Right hindlimb (tissue), 1 donor: ENCODE measurements at places on chromosomes 6 and 20.

GRCh38 chr6:16326971-16327776 is 88.8 kb downstream of the GMPR start:
- no peak for DNase-seq

DNA sequence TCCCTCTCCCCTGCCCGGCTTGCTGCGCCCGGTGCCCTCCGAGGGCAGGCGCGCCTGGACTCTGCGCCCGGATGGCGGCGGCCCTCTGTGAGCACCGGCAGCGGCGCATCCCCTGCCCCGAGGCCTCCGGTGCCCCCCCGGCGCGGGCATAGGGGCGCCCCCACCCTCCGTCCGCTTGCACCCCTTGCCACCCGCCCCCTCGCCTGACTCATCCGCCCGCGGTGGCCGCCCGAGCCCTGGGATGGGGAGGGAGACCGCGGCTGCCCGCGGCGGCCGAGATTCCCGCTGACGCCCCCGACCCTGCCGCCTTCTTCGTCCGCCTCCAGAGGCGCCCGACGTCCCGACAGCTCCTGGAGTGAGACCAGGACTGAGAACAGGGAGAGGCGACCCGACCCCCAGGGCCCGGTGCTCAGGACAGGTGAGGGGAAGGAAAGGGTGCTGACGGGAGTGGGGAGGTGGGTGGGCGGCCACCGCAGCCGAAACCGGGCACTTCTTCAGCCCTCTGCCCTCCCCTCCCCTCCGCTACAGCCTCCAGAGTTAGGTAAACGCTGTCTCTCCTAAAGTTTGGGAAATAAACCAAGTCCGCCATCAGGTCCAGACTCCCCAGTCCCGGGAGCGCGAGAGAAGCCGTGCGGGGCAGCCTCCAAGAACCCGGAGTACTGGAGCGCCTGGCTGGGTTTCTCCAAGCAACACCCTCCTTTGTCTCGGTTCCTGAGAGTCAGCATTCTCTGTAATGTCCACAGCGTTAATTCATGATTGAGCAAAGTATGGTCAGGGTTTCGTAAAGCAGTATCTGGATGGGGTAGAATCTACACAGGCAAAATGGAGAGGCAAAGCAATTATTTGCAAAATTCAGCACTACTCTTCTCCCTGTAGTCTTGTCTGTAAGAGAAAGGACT is 539 bp downstream of the TMEM200A start:
- peak; percentile 68 for DNase-seq

DNA sequence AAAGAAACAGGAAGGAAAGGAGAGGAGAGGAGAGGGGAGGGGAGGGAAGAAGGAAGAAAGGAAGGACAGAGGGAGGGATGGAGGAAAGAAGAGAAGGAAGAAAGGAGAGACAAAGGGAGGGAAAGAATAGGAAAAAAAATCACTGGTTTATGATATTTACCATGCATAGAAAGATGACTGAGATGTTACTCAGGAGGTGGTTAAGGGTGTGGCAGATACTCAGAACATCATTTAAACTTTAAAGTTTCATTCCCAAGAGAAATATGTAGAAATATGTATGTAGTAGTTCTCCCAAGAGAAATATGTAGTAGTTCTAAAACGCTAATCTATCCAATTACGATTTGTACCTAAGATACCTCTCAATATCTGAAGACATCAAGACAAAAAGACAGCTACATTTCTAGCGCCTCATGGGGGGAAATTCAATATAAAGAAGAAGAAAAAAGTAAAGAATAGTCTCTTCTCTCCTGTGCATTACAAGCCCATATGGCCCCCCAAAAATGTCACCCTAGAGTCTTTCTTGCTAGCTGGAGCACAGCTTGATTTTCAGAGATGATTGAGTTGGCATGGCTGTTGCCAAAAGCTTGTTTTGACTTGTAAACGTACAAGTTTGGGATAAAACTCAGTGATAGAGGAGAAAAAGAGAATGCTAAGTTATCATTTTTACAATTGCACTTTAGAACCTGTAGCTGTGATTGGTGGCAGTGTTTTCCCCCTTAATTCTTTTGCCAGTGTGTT is 539.2 kb downstream of the CDH26 start:
- no peak for DNase-seq

DNA sequence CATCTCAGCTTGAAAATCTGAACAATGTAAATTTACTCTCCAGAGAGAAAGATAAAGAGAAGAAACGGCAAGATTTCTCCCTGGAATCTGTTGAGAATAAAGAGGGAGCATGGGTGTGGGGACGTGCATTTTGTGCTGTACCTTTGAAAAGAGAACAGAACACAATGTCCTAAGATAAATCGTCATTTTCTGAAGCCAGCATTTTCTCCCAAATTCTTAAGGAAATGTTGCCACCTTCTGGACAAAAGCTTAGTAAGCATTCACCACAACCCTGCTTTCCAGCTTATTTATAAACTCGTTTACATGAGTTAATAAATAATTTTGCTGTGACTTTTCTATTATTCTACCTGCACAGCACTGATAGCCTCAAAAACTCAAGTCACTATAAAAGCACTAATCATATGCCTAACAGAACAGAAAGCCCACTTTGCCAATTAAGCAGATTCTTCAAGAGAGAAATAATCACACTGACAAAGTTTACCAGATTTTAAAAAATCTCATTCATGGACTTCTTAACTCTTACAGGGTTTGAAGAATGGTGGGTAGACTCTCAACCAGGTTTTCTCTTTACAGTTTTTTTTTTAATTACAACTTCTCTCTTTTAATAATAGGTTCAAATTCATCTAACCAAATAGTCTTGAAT is 155.8 kb downstream of the MBOAT1 start:
- no peak for DNase-seq

DNA sequence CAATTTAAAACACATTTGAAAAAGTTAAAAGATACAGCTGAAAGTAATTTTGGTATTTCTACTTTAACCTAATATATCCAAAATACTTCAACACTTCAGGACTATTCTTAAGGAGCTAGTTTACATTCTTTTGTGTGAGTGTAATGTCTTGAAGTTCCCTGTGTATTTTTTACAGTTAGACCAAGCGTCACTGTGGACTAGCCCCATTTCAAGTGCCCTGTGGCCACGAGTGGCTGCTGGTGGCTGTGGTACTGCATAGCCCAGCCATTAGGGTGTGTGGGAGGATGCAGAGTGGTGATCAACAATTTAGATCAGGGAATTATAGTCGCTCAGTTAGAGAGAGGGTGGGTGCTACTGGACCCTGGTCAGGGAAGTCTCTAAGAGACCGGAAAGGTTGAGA is 869 bp upstream of the CST5 start:
- DNase-seq = no peak

DNA sequence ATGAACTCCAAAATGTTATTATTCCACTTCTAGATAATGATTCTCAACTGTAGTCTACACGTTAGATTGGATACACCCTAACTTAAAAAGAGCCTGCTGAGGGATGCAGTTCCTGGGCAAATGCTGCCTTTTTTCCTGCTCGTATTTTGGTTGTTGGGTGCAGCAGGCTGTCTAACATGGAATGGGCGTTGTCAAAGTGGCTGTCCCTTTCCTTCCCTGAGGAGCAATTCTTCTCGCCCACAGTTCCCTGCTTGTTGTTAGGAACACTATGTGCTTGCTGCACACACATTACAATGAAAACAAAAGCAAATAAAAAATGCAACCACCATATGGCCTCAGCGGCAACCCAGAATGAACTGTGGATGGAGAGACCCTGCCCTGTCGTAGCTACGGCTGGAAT is 1.7 kb upstream of the ADGRF5 start:
- no peak for DNase-seq

GRCh38 chr20:48557380-48557779 is 270.4 kb downstream of the PREX1 start:
- DNase-seq = no peak

DNA sequence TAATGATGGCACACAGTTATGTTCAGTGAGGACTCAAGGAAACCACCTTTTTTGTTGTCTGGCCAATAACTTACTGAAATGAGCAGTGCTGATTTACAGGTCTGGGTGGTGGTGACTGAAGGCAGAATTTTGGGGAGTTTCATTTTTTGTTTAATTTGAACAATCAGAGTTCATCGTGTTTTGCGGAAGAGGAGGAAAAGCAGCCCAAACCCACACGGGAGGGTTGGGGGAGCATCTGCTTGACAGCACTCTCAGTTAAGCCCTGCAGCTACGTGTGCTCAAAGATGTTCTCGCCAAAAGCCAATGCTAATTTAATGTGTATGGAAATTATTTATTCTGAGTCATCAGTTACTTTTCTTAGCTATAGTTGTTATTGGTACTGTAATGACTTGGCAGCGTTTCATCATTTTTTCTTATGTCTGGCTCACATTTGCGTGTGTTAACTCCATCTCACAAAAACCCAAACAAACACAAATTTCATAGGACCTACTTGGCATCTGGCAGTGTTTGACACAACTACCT is 89.2 kb downstream of the UST start:
- DNase-seq = no peak

DNA sequence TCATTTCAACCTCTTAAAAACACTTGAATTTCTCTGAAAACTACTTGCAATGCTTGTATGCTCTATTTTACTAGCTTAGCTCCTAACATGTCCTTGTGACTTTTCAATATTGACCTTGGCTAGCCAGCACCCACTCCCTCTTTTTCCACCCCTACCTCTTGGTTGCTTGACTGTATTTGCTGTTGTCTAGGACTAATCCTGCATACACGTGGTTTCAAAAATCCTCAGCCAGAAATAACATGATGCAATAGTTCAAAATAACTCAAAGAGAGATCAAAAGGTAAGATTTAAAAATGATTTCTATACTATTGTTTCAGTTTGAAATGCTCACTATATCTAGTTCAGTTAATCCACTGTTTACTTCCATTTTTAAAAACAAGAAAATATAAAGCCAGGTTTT is 102.3 kb upstream of the TBX18 start:
- DNase-seq = no peak

GRCh38 chr6:169451065-169451838 is 197.6 kb upstream of the THBS2 start:
- no peak for DNase-seq

DNA sequence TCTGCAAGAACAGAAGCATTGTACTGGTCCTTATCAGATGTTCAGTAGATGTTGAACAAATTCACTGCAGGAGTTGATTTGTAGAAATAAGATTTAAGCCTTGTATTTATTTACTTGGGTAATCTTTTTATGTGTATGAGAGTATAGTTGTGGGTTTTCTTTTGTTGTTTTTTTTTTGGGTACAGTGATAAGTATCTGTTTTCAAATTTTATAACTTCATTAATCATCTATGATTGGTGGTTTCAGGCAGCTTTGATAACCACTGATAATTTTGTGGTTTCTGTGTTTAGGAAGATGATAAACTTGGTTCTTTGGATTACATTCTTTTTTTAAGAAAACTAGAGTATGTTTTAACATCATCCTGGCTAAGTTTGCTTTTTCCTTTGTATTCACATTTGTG is 2.8 kb downstream of the AFDN start:
- DNase-seq = no peak

DNA sequence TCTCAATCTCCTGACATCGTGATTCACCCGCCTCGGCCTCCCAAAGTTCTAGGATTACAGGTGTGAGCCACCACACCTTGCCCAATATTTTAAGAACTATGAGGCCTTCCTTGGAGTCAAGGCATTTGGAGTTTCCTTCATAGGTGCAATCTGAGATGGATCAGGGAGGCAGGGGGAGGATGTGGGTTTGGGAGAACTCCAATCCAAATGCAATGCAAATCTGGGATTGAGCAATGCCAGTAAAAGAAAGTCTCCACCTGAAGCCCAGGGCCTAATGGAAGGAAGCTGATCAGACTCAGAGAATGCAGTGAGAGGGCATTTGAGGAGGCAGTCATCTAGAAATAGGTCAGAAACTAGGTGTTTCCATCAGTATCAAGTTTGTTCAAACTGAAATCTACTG is 21.2 kb downstream of the RSPH3 start:
- no peak for DNase-seq

DNA sequence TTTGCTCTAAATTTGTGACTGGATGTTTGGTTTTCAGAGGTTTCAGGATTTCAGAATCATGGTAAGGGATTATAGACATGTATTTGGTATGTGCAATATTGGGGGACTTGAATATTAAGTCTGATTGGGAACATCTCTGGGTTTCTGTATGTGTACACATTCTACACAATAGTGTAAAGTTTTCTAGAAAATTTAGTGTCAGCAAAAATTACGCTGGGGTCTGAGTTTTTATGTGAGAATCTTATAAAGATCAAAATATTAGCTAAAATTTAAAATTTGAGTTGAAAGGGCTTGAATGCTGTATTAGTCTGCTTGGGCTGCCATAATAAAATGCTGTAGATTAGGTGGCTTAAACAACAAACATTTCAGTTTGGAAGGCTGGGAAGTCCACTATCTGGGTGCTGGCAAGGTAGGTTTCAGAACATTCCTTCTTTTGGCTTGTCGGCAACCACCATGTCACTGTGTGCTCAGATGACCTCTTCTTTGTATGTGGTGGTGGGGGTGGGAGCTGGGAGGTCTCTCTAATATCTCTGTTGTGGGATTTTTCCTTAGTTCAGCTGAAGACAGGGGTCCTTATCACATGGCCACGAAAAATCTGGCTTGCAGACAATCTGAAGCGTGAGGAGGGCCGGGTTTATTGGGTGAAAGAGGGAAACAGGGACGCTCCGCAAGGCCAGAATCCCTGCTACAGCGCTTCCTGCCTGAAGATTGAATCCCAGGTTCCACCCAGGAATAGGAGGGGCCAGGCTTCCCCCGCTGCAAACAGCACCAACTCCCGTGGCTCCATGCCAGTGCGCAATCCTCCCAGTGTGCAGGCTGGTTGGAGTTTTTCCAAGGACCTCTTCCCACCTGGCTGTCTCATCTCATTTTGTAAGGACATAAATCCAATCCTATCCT is 299.7 kb downstream of the PLCB1 start:
- peak; percentile 50 for DNase-seq

DNA sequence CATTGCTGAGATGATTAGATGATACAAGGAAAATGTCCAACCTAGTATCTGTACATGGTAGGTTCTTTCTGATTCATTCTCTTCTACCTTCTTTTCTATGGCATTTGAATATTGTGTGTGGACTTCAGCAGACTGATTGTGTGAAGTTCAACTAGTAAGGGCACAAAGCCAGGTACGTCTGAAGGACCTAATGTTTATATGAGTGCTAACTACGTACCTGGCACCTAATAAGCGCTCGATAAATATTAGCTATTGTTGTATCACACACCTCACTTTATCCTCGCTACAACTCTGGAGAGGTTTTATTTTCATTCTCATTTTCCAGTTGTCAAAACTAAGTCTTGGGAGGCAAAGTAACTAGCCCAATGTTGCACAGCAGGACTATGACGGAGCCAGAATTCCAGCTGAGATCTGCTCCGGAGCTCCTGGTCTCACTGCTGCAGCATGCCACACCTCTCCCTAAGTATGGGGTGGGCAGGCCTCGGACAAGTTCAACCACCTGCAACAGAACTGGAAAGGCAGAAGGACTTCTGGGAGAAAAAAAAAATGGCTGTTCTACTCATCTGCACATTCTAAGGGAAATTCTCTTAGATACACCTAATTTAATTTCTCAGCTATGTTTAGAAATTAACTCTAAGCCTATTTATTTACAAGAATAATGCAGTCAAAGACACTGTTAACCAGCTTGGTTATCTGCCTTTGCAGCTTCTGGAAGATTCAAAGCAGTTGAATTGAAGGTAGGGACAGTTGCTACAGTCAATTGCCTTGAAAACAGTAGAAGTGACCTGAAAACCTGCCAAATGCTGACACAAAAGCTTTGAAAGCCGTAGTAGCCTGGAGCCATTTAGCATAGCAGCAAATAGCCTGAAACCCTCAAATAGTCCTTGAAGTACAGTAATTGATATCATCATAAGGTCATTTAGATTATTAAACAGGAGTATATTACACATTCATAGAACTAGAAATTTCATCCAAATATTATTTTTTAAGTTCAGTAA is 165.0 kb downstream of the PDE7B start:
- no peak for DNase-seq

GRCh38 chr6:113767985-113768384 is 89.2 kb upstream of the MARCKS start:
- no peak for DNase-seq

GRCh38 chr20:46190478-46191167 is 72.5 kb downstream of the CD40 start:
- DNase-seq = no peak
